ENCODE measurements at places on chromosomes 12 and 14.

DNA sequence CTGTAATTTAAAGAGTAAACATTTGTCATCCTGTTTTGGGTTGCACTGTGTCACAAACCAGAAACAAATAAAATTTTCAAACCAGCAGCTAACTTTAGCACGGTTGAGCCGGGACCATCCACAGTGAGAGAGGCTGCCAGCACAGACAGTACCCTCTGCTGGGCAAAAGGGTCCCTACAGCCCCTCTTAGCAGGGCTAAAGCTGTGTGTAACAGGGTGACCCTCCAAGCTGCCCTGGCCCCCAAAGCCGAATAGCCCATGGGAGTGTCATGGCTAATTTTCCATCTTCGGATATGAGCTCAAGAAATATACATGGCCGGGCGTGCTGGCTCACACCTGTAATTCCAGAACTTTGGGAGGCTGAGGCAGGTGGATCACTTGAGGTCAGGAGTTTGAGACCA, 157.1 kb upstream of the GRIN2B start:
- DNase-seq: no peak

GRCh38 chr14:75675265-75675960, 14.4 kb downstream of the TTLL5 start:
- DNase-seq: no peak

DNA sequence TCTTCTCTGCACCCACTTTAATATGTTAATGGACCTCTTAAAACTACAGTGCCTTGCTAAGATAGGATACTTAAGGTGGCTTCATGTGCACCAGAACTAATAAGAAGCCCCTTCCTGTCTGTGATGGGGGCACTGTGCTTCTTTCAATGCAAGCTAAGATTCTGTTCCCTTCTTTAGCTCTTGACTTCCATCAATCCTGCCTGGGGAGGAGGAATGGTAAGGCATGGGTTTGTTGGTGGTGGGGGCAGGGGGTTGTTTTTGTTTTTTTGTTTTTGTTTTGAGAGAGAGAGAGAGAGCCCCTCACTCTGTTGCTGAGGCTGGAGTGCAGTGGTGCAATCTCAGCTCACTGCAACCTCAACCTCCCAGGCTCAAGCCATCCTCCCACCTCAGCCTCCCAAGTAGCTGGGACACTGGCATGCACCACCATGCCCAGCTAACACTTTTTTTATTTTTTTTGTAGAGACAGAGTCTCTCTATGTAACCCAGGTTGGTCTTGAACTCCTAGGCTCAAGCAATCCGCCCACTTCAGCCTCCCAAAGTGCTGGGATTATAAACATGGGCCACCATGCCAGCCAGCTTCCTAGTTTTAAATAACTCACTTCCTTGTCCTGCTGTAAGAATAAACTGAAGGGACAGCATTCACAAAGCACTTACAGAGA, 4.5 kb upstream of the KRT3 start:
- DNase-seq: no peak

DNA sequence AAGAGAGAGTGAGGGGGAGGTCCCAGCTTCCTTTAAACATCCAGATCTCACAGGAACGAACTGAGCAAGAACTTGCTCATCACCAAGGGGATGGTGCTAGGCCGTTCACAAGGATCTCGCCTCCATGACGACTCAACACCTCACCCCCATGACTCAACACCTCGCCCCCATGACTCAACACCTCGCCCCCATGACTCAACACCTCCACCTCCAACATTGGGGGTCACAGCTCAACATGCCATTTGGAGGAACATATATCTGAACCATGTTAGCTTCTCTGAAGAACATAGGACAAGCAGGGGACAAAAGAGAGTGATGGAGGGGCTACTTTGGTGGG, 66.0 kb upstream of the LHX5 start:
- DNase-seq: no peak

GRCh38 chr14:73770977-73771847, 57.0 kb upstream of the PNMA1 start:
- DNase-seq: no peak

- DNase-seq: peak; percentile 30
These were observed 1.6 kb downstream of the CCDC88C start for GRCh38 chr14:91415794-91416743.

GRCh38 chr12:46555406-46555852, 182.9 kb upstream of the SLC38A2 start:
- DNase-seq: no peak

- no peak for DNase-seq
These were observed 304.4 kb downstream of the MED13L start for GRCh38 chr12:115973066-115973465.

DNA sequence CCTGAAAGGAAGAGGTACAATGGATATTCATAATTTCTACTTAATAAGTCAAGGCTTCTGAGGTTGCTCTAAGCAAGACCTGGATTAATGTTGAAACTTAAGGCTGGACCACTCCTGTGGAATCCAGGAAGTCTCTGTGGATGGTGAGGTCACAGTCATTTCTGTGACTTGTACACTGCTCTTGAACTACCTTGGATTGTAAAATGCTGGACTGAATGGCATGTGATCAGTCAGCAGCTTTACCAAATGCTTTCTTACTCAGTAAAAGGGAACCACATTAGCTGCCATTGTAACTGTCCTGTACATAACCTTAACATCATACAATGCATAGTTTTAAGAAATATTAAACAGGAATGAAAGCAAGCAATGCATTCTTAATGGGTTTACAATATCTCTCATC, 182.9 kb downstream of the NOVA1 start:
- no peak for DNase-seq

DNA sequence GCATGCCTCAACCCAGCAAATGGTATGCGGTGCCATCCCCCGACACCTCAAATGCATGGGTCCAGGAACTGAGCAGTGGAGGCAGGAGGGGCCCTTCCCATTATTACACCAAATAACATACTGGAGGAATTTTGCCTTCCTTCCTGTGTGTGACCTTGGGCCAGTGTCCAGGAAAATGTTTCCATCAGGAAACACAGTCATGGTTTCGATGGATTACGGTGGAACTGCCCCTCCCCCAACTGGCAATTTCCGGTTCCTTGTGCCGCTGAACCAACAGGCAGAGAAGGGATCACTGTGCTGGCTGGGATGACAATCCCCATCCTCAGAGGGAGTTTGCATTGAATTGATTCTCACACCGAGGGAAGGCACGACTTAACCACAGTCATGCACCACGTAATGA, 9.1 kb upstream of the CDC42BPB start:
- no peak for DNase-seq

DNA sequence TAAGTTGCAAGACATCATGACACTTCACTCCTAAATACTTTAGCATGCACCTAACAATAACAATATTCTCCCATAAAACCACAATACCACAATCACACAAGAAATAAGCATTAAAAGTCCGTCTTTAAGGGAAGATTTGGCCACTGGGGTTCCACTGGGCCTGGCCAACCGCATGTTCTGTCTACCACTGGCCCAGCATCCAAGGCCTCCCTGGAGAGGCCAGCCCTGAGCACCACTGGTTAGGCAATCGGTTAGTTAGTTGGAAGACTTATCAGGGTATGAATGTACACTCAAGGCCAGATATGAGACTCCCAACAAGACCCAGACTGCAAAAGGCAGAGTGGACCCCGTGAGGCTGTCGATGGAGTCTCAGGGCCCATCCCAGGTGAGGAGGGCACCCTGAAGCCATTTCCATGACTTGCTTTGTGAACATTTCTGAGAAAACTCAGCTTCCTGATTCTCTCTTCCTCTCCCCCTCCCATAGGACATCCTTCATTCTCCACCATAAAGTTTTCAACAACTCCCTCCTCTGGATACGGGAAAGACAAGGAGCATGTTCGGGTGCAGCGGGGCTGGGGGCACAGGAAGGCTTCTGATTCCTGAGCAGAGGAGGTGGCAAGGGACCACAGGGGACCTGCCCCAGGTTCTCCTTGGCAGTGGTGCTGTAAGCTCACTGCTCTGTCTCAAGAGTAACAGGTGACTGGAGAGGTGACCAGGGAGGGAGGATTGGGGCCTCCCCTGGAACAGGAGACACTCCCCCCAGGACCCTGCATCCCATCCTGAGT, 5.9 kb downstream of the PXN start:
- no peak for DNase-seq

GRCh38 chr12:76646366-76646765, 86.8 kb upstream of the OSBPL8 start:
- DNase-seq: no peak

DNA sequence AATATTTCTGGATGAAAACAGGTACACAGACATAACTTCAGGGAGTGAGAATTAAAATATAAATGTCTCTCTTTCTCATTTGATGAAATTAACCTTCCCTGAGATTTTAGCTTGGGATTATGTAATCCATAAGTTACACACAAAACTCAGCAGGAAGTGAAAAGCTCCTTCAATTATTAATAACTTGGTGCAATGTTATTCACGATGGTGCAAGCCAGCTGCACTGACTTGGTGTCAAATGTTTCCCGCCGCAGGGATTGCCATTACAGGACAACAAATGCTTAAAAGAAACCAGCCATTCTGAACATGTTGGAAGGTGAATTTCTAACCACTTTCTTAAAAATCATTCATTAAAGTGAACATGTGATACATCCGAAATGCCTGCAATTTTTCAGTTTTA, 250.4 kb downstream of the FOXN3 start:
- DNase-seq: no peak

GRCh38 chr12:57460468-57460784, 841 bp downstream of the GLI1 start:
- no peak for DNase-seq

GRCh38 chr12:116055895-116056607, 221.4 kb downstream of the MED13L start:
- no peak for DNase-seq

GRCh38 chr14:93281937-93282336, 50.9 kb downstream of the BTBD7 start:
- DNase-seq: no peak

DNA sequence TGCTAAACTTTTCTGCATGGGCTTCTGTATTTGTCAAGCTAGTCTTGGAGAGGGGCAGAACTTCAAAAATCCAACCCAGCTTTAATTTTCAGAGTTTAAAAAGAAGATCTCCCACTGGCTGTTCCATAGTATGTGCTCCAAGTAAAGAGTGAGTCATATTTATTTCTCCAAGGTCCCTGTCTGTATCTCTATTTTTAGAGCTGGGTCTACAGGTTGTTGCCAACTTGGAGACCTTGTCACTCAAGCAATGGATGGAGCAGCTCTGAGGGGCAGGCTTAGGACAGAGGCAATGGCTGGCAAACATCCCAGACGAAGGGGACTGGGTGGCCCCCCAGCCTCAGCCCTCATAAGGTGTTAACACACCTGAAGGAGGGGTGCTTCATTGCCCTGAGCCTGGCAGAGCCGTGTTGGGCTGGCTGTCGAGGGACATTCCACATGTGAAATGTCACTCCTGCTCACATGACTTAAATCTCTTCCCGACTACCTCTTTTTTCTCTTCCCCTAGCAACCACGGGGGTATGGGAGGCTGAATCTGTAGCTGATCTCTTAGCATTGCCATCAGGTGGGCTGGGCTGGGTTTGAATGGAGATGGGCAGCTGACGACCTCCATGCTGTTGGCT, 103.1 kb downstream of the SMOC1 start:
- no peak for DNase-seq

DNA sequence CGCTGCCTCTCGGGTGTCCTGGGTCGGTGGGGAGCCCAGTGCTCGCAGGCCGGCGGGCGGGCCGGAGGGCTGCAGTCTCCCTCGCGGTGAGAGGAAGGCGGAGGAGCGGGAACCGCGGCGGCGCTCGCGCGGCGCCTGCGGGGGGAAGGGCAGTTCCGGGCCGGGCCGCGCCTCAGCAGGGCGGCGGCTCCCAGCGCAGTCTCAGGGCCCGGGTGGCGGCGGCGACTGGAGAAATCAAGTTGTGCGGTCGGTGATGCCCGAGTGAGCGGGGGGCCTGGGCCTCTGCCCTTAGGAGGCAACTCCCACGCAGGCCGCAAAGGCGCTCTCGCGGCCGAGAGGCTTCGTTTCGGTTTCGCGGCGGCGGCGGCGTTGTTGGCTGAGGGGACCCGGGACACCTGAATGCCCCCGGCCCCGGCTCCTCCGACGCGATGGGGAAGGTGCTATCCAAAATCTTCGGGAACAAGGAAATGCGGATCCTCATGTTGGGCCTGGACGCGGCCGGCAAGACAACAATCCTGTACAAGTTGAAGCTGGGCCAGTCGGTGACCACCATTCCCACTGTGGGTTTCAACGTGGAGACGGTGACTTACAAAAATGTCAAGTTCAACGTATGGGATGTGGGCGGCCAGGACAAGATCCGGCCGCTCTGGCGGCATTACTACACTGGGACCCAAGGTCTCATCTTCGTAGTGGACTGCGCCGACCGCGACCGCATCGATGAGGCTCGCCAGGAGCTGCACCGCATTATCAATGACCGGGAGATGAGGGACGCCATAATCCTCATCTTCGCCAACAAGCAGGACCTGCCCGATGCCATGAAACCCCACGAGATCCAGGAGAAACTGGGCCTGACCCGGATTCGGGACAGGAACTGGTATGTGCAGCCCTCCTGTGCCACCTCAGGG, 679 bp downstream of the ARF6 start:
- no peak for DNase-seq

GRCh38 chr12:58341791-58342190, 400.4 kb downstream of the ATP23 start:
- DNase-seq: no peak

DNA sequence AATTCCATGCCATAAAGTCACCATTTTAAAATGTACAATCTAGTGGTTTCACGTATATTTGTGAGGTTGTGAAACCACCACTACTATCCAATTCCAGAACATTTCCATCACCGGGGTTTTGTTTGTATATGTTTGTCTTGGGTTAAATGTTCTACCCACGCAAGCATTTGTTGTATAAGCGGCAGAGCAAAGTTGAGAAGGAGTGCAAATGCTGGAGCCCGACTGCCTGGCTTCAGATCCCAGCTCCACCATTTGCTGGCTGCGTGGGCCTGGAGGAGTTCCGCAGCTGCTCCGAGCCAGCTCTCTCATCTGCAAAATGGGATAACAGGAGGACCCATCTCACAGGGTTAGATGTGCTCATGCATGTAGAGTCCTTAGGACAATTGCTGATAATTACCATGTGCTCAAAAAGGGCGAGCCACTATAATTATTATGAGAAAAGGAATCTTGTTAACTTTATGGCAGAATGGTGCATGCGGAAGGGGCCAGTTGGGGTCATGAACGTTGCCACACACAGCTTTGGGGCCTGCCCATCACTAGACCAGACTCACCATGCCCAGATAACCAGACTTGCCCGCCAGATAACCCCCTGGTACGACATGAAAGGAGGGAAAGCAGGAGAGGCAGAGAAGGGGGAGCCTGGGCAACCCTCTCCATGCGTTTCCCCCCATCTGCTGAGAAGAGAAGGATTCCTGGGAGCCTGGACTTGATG, 6.4 kb downstream of the ACTN1 start:
- DNase-seq: no peak

DNA sequence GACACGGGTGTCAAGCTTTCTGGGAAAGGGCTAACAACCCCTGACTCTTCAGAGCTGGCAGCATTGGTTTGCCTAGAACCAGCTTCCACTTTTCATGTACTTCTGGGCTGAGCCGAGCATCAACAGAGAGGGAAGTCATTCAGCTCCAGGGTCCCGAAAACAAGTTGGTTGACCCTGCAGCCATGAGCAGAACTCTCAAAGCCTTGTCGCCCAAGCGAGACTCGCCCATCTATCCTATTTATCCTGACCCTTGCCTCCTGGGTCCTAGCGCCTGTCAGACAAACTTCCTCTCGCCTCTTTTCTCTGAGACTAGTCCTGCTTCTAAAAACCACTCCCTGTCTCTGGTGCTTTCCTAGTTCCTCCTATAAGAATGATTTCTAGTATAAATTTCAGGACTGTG, 47.9 kb downstream of the ASCL4 start:
- no peak for DNase-seq

Measured in nucleus accumbens (tissue), 56 donors.